Activated CD4-positive, alpha-beta T cell treated with anti-CD3 and anti-CD28 coated beads for 36 hours (primary cell): ENCODE measurements at places on chromosomes 12 and 14.

GRCh38 chr12:116145451-116145850 is 132.0 kb downstream of the MED13L start:
- no peaks in the 10 kb centered on the region for H3K36me3 ChIP-seq
- H3K4me3 ChIP-seq, result no peak overlapping the region
- H3K27me3 ChIP-seq, result no peaks in the 10 kb centered on the region
- no peak overlapping the region for H3K27ac ChIP-seq

DNA sequence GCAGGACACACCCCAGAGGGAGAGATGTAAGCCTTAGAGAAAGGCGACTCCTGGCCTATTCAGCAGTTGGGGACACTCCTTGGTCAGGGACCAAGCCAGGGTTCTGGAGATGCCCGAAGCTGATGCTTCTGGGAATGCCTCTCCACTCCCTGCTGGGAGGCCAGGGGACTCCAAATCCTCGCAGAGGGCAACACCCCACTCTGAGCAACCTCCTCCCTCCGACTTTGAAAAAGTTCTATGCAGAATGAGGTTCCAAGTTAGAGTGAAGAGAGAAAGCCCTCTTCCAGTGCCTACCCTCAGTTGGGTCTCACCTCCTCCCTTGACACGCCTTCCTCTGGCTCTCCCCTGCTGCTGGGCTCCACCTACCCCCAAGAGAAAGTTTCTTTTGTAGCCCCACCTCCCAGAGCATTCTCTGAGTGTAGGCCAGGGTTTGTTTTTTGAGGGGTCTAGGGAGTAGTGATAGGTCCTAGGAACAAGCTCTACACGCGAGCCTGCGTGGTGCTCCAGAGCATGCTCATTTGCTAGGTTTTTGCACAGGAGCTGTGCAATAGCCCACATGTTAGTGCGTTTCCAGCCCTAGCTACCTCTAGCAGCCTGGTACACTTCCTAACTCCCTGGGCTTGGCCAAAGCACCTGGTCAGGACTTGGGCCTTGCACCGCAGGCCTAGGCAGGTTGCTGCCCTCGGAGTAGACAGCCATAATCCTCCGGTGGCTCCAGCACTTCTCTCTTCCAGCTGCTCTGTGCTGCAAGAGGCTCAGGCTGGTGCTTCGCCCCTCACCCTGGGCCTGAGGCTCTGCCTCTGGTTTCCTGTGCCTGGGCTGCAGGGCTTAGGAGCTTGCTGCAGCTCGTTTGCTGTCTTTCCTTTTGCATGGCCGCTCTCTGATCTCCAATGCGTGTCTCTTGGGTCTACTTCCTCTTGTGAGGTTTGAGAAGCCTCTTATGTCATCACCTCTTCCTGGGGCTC is 590 bp upstream of the CEBPE start:
- peak; percentile 34 for DNase-seq
- H3K27me3 ChIP-seq, result no peaks in the 10 kb centered on the region
- H3K4me3 ChIP-seq, result no peak overlapping the region
- no peaks in the 10 kb centered on the region for H3K36me3 ChIP-seq
- peaks cover 53% of the 10 kb centered on the region for H3K4me1 ChIP-seq
- peak overlapping the region; percentile 68 for H3K27ac ChIP-seq

- DNase-seq, result no peak
- no peaks in the 10 kb centered on the region for H3K36me3 ChIP-seq
- no peaks in the 10 kb centered on the region for H3K4me1 ChIP-seq
- H3K27ac ChIP-seq, result no peak overlapping the region
- H3K4me3 ChIP-seq, result no peak overlapping the region
Observed at GRCh38 chr12:112598626-112599025, 179.9 kb downstream of the PTPN11 start.

DNA sequence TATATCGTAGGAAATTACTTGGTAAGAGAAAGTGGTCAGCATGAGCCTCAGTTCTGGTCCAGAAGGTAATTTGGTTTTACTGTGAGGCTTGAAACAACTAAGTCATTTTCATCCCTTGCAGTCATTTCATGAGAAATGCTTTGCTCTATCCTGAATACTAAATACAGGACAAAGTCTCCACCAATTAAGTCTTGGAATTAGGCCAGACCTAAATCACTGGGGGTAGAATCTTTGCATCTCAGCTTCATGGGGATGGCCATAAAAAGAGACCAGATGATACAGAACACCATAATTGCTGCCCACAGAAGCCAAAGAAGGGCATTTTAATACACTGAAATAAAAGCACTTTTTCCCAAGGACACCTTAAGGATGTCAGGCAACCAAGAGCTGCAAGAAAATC is 277.9 kb upstream of the DCN start:
- no peak overlapping the region for H3K4me3 ChIP-seq
- no peak overlapping the region for H3K27ac ChIP-seq
- no peaks in the 10 kb centered on the region for H3K4me1 ChIP-seq
- no peaks in the 10 kb centered on the region for H3K36me3 ChIP-seq
- peaks cover 13% of the 10 kb centered on the region for H3K27me3 ChIP-seq
- DNase-seq, result no peak

- H3K4me3 ChIP-seq, result no peak overlapping the region
- no peak overlapping the region for H3K27ac ChIP-seq
- DNase-seq, result no peak
- H3K4me1 ChIP-seq, result peaks cover 5% of the 10 kb centered on the region
- H3K27me3 ChIP-seq, result no peaks in the 10 kb centered on the region
Observed at GRCh38 chr12:109762071-109762672, 48.5 kb downstream of the FAM222A start.
